ENCODE measurements at places on chromosomes 2 and 18.

GRCh38 chr2:62145478-62146100, 50.3 kb upstream of the B3GNT2 start:
- no peak for DNase-seq

- no peak for DNase-seq
Measured at GRCh38 chr18:48263914-48264902, 145.0 kb downstream of the ZBTB7C start.

GRCh38 chr2:139067072-139067471, 286.9 kb upstream of the NXPH2 start:
- DNase-seq: no peak

DNA sequence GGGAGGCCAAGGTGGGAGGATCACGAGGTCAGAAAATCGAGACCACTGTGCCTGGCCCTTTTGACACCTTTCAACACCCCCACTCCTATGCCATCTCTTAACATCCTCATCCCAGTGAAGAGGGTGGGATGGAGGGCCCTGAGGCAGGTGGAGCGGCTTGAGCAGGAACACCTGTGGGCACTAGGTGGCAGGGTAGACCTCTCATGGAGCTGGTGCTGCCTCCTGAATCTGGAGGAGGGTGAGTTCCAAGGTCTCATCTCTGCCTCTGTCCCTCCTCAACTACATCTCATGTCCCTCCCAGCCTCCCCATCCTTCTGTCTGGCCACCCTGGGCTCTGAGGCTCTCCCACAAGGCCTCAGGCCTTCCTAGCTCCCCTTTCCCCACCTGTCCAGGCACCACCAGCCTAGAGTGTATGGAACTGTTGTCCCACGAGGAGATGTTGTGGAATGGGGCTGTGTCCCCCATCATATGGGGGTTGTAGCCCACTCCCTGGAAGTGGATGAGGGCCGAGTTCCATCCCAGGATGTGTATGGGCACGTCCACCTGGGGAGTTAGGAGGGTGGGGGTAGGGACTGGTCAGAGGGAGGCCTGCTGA, 17.0 kb upstream of the CRYBA2 start:
- DNase-seq: no peak

GRCh38 chr2:118110991-118111390, 22.7 kb downstream of the INSIG2 start:
- DNase-seq: no peak

- no peak for DNase-seq
Measured at GRCh38 chr18:13179566-13180113, 38.9 kb upstream of the LDLRAD4 start.

- DNase-seq: no peak
Measured at GRCh38 chr2:13686262-13686661, 946.3 kb upstream of the LRATD1 start.

DNA sequence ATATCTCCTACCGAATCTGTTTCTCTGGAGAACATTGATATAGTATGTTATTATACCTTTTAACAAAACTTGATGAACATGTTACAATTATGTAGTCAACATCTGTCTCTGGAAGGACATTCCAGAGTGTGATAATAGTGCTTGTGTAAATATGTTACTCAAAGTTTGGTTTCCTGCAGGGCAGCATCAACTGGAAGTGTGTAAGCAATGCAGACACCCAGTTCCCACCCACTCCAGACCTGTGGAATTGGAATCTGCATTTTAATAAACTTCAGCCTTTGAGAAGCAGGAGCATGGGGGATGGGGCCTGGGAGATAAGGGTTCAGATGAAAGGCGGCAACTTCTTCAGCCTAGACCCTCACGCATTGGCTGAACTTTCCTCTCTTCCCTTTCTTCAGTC, 398.9 kb downstream of the RND3 start:
- DNase-seq: no peak

All from stimulated activated CD4-positive, alpha-beta T cell treated with anti-CD3 and anti-CD28 coated beads, Interleukin-2, amount 100 ng/mL, for 24 hours (primary cell).